NCI-H2029 (cell line): ENCODE measurements at places on chromosomes 1 and 21.

- no peak for DNase-seq
Observed at GRCh38 chr1:45995298-45995697, 137.1 kb downstream of the PIK3R3 start.

- DNase-seq: peak; percentile 36
Observed at GRCh38 chr1:66532798-66533783, 862 bp upstream of the SGIP1 start.

GRCh38 chr1:195428927-195429326 lies 1179.3 kb downstream of the KCNT2 start:
- no peak for DNase-seq

- peak; percentile 33 for DNase-seq
Observed at GRCh38 chr1:36755303-36756230, 272.9 kb upstream of the CSF3R start.

- no peak for DNase-seq
Observed at GRCh38 chr1:203176273-203177035, 828 bp upstream of the MYBPH start.
